ENCODE measurements at places on chromosomes 12 and 14.

DNA sequence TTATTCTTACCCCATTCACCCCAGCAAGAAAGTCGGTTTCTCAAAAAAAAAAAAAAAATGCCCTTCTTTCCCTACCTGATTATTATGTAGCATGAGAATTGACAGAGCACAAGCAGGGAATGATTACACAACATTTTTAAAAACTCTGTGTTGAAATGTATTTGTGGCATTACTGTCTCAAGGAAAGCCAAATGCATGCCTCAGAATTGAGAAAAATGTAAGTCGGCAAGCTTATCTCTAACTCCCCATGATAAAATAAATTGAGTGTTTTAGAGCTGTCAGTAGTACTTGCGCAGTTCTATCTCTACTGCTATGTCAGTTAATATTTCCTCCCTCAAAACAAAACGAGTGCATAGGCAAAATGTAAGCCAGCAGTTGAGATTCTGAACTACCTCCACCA lies 25.7 kb downstream of the ANO4 start:
- DNase-seq = no peak

DNA sequence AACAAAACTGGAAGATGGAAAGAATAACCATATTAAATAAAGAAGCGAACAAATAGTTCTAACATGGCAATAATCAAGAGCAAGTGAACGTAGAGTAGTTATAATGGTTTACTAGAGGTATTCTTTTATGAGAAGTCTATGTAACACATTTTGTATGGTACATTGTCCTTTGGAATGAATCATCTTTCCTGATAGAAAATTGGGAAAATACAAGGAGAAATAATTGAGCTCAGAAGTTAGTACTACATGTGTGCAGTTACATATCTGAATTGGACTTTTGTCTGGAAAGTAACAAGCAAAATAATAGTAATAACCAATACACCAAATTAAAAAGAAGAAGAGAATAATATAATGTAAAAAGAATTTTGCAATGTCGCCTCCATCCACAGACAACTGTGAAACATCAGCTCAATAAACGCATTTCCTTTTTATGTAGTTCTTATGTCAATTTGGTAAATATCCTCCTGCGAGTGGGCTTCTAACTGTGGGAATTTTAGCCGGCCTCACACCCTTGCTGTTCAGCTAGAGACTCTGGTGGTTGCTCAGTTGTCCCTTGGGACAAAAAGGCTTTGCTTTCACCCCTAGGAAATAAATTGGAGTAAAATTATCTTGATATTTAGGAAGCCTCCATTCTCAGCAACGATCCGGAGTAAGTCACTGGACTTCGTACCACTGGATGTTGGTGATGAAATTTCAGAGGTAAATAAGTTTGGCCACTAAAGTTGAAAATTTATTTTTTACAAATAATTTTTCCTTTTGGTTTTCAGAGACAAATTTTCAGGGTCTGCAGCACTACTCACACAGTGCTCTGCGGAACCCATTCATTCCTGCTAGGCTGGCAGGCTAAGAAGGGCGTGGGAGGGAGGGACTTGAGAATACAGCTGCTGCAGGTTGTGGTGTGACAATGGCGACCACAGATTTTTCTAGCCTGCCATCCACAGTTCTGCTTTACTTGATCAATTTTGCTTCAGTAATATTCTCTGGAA lies 1.1 kb upstream of the TUBA1A start:
- DNase-seq = no peak

GRCh38 chr12:92912052-92912451 lies 17.0 kb downstream of the EEA1 start:
- DNase-seq = peak; percentile 37

- DNase-seq = no peak
Measured at GRCh38 chr12:81610955-81611889, 147.9 kb downstream of the PPFIA2 start.

- no peak for DNase-seq
Measured at GRCh38 chr12:88153959-88154358, 11.9 kb downstream of the TMTC3 start.

DNA sequence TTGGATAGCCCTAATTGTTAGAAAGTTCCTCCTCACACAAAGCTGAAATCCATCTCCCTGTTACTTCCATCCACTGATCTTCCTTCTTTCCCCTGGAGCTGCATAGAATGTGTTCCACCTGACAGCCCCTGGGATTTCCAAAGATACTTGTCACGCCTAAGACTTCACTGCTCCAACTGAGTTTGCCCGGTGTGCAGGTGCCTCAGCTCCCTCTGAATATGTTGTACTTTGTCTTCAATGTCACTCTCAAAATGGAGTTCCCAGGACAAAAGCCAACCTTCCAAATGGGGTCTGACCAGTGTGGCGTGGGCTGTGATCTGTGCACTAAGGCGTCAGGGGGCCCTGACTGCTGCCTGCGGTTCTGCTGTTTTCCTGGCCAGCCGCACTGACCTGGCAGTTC lies 42.8 kb downstream of the CACNA2D4 start:
- DNase-seq = no peak

Data from HS-5 (cell line).